ENCODE measurements at places on chromosomes 7 and 10. TPM values are rescaled to one million over a fixed set of nuclear protein-coding genes. Genes with fewer than 3 reads are reported as not detected.

Gene MEIG1
- 0.54 TPM for total RNA-seq

Gene GALNT17
- total RNA-seq: not detected

Gene KCNH2
- total RNA-seq: 0.12 TPM

DNA sequence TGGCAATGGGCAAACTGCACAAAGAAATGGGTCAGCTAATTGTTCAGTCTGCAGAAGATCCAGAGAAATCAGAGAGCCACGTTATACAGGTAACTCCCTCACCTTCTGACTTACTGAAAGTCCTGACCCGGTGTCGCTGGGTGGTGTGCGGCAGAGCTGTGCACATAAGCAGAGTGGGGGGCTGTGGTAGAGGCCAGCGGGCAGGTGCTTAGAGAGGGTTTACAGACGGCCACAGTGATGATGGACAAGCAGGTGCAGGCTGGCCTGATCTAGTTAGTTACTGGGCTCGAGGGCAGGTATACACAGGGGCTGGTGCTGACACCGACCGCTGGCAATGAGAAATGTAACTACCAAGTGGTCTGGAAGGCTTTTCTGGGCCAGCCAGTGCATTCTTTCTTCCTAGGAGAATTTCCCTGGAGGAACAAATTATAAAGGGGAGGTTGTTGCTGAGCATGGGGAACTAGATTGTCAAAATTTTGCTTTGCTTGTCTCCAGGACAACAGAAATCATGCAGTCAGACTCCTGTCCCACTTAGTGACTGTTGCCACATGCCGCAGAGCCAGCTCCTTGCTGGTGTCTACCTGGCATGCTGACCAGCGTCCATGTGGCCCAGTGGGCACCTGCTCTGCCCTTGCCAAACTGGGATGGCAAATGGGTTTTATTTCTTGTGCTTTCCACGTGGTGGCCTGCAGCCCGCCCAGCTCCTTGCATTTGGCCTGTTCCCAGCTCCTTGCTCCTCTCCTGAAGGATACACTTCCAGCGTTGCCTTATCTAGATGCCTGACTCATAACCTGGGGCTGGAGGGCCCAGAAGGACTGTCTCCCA lies 28.8 kb downstream of the DENND10 start:
- DNase-seq: no peak

DNA sequence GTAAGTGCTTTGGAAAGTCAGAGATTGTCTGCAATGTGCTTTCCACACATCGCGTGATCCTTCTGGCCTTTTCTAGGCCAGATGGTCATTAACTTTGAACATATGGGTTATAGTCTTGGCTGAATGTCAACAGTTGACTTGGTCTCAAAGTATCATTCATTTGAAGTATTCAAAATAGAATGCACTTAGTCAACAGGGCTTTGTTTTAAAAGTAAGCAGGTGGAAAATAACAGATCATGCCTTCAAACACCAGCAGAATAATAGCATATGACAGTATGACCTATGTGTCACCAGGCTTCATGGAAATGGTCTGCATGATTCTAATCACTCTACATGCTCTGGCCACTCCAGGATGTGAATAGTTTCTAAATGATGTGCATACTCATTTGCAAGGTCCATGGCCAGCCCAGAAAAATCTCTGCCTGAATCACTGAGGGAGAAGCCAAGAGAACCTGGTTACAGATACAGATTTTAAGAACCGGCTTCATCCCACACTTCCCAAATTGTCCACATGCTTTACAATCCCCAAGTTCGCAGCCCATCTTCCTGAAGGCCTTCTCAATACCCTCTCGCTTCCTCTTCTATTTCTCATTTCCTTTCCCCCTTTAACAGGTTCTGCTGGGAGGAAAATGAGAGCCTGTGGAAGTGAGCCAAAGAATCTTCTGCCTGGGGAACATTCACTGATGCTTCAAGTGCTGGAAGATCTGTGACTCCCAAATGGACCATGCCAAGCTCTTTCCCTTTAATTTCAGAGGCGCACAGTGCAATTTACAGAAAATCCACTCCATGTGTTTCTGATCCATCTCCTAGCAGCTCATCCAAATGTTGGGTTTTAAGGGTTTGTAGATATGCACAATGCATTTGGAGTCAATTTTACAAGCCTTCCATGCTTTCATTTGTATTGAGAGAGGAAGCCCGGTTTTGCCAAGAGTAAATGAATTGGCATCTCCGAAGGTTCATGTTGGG lies 122.8 kb upstream of the GDF10 start:
- no peak for DNase-seq

Gene NUTM2A
- total RNA-seq: 1.0 TPM

- DNase-seq: peak; percentile 50
These were observed 13.7 kb upstream of the USP6NL start for GRCh38 chr10:11625019-11625735.

Gene PTF1A
- total RNA-seq: not detected

DNA sequence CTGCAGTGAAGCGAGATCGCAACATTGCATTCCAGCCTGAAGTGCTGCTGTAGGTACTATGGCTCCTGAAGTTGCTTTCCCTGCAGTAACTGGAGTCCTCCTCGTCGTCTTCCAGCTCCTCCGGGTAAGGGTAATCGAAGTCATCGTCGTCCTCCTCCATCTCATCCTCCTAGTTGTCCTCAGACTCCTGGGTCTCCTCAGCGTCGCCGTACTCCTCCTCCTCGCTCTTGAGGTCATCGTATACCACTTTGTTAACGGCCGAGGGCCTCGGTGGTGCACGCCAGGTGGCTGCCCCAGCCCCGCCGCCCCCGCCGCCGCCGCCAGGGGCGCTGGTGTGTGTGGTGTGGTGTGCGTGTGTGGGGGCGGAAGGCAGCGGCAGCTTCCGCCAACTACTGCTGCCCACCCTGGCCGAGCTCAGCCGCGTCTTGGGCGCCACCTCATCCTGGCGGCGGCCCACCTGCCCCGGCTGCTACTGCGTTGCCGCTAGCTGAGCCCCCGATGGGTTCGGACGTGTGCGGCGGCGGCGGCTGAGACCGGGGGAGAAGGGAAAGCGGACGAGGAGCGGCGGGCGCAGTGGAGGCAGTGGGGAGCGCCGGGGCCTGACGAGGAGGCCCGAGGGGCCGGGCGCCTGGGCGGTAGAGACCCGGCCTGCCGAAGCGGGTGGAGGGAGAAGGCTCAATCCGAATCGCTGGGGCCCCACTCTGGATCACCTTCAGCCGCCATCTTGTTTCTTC lies 11.8 kb upstream of the ACBD5 start:
- peak; percentile 86 for DNase-seq

Gene FUOM
- 39.1 TPM for total RNA-seq

DNA sequence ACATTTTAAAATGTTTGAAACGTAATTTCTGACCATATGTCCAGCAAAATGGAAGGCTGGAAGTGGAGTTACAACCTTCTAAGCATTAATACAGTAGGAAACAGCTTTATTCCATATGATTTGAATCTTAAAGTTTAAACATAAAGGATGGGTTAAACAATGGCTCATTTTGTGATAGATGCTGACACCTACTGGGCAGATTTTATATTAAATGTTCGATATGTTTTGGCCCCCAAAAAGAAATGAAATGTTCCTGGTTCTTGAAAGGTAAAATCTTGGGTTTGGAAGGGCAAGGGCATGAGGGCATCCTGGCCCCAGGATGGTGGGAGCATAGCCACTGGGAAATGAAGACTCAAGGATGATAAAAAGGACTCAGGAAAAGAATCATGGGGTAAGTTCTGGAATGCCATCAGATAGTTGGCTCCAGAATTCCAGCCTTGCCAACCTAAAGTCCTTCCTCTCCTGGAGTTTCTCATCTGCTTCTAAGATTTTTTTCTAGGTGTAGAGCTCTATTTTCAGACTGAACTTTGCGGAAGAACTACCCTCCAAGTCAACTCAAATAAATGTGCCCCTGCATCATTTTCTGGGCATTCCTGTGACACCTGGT lies 34.6 kb upstream of the SLC35G1 start:
- no peak for DNase-seq

GRCh38 chr7:16063716-16064675 lies 357.3 kb downstream of the CRPPA start:
- DNase-seq: no peak
